Stimulated activated CD4-positive, alpha-beta T cell treated with anti-CD3 and anti-CD28 coated beads, Interleukin-1b, Interleukin-23, amount 100 ng/mL, for 1 hour (primary cell): ENCODE measurements at places on chromosomes 7 and 10.

DNA sequence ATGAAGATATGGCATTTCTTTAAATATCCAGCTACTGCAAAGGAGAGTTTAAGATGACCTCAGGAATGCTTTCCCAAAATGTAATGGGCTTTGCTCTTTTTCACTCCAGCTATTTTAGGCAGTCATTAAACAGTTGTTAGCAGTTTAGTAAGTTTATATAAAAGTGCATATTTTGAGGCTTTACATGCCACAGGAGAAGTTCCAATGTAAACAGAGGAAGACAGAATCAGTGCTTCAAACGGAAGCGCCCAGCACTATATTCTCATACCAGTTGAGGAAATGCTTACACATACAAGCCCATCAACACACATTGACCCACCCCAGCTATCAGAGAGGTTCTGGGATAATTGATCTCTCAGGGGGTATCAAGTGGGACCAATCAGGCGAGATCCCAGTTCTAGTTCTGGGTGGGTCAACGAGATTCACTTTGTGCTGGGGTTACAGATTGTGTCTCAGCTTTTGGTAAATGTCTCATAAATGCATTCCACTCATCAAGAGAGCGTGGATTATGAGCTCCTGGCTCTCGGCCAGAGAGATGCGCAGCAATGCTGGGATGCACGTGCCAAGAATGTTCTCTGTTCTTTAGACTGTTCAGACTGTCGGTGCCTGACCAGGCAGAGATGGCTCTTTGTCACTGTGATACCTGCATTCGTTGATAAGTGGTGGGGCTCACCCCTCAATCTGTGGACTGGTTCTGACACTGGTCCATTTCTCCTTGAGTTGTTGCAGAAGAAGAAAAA lies 55.0 kb downstream of the CACNB2 start:
- DNase-seq, result no peak

DNA sequence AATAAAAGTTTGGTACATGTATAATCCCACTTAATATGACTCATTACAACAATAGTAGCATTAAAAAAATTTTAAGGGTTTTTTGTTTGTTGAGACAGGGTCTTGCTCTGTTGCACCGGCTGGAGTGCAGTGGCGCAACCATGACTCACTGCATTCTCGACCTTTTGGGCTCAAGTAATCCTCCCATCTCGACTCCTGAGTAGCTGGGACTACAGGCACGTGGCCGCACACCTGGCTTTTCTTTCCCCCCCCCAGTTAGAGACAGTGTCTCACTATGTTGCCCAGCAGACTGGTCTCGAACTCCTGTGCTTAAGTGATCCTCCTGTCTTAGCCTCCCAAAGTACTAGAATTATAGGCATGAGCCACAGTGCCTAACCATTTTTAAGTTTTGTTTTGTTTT lies 40.7 kb downstream of the KMT2C start:
- DNase-seq, result no peak

- DNase-seq, result no peak
Measured at GRCh38 chr7:148255333-148255732, 335.2 kb upstream of the C7orf33 start.

- DNase-seq, result no peak
Measured at GRCh38 chr10:49403363-49403762, 7.5 kb upstream of the DRGX start.

GRCh38 chr10:110652475-110653118 lies 8.5 kb downstream of the RBM20 start:
- DNase-seq, result no peak

GRCh38 chr7:68984306-68984705 lies 614.0 kb upstream of the AUTS2 start:
- no peak for DNase-seq

GRCh38 chr10:58341947-58342346 lies 7.1 kb downstream of the UBE2D1 start:
- DNase-seq, result no peak

GRCh38 chr7:151426441-151426903 lies 13.5 kb downstream of the CRYGN start:
- DNase-seq, result no peak

DNA sequence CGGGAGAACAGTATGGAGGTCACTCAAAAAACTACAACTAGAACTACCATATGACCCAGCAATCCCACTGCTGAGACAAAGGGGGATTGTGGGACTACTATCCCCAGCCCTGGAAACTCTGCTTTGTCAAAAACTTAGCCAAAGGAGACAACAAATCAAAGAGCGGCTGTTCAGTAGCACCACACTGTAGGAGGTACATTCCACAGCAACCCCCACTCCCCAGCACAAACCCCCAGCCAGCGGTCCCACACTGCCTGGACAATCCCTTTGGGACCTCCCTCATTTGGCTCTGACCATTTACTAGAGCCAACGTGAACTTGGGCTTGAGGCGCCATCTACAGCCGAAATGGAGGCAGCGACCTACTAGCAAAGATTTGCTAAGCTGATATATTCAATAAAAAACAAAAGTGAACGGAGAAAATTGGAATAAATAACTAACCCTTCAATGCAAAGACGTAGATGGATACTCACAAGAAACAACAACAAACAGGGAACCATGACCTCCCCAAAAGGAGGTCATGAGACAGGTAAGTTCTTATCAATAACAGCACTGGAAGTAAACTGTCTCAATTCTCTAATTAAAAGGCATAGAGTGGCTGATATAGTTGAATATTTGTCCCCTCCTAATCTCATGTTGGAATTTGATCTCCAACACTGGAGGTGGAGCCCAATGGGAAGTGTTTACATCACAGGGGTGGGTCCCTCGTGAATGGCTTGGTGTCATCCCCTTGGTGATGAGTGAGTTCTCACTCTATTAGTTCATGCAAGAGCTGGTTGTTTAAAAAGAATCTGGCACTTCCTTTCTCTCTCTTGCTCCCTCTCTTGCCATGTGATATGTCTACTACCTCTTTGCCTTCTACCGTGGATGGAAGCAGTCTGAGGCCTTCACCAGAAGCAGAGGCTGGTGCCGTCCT lies 119.0 kb upstream of the KCNMA1 start:
- DNase-seq, result no peak

DNA sequence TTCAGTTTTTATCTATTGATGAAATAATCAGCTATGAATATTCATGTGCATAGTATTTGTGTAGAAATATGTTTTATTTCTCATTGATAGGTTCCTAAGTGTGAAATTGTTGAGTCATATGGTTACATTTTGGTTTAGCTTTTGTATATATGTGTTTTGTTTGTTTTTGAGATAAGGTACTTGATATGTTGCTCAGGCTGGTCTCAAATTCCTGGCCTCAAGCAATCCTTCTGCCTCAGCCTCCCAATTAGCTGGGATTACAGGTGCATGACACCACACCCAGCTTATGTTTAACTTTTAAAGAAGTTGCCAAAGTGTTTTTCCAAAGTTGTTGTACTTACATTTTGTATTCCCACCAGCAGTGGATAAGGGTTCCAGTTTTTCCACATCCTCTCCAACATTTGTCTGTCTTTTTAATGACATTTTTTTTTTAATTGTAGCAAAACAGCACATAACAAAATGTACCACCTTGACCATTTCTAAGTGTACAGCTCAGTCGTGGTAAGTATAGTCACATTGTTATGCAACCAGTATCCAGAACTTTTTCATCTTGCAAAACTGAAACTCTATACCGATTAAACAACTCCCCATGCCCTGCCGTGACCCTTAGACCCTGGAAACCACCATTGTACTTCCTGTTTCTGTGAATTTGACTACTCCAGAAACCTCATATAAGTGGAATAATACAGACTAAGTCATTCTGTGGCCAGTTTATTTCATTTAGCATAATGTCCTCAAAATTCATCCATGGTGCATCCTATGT lies 12.6 kb upstream of the UBE2D1 start:
- no peak for DNase-seq

DNA sequence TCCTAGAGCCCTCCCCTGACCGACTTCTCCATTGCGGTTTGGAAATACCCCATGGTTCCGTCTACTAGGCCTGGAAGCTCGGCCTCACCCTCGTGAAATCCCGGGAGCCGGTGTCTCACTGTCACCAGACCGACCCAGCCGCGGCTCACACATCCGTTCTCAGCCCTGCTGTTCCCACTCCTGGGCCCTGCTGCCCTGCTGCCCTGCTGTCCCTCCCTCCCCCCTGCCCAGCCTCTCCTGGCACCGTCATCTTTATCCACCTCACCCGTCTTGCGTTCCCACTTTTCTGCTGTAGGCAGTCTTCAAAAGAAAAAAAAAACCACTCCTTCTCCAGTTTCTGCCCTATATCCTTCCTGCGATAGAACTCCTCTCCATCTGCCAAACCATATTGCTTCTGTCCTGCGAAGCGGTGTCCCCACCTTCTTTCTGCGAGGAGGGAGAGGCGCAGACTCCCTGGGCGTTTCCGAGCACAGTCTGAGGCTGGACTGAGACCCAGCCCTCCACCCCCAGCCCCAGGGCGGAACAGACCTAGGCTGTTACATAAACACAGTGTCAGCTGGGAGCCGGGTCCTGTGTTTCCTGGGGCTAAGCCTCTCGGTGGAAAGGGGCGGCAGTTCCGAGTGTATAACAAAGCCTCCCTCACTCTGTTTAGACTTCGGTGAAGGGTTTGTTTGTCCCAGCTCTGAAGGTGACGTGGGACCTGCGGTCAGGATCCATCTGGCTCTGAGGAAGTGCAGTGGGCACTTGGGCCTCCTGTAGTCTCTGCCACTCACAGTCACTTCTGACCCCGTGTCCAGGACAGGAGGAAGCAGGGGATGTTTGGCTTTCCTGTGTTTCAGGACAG lies 2.8 kb downstream of the AGAP3 start:
- DNase-seq, result no peak

GRCh38 chr7:127594490-127594889 lies 954 bp downstream of the FSCN3 start:
- DNase-seq, result no peak
